B cell (primary cell): ENCODE measurements at places on chromosomes 3 and 15. TPM values are rescaled to one million over a fixed set of nuclear protein-coding genes. Genes with fewer than 3 reads are reported as not detected.

Gene RHOV
- total RNA-seq: 0.41 and 0.54 TPM in 2 replicates

DNA sequence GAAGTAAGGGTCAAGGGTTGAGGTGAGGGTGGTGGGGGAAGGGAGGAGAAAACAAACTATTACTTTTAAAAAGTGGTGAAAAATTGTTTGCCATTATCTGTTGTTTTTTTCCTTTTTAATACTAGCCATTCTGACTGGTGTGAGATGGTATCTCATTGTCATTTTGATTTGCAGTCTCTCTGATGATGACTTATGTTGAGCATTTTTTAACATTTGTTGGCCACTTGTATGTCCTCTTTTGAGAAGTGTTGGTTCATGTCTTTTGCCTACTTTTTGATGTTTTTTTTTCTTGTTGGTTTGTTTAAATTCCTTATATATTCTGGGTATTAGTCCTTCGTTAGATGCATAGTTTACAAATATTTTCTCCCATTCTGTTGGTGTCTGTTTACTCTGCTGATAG, 185.9 kb upstream of the ANKRD28 start:
- DNase-seq: no peak
- H3K4me3 ChIP-seq: no peak overlapping the region
- no peaks in the 10 kb centered on the region for H3K4me1 ChIP-seq
- H3K27me3 ChIP-seq: no peaks in the 10 kb centered on the region

Gene LTF
- 0.22 TPM in 1 of 2 replicates, not detected in the other for total RNA-seq

- H3K36me3 ChIP-seq: no peaks in the 10 kb centered on the region
These were observed 52.4 kb downstream of the ONECUT1 start for GRCh38 chr15:52737720-52738119.

Gene PCSK6
- total RNA-seq: 0.53 and 1.6 TPM in 2 replicates

Gene TMOD3
- total RNA-seq: 48.7 and 52.1 TPM in 2 replicates

Gene OCA2
- 0.12 TPM in 1 of 2 replicates, not detected in the other for total RNA-seq

- DNase-seq: no peak
- H3K36me3 ChIP-seq: no peaks in the 10 kb centered on the region
- H3K4me1 ChIP-seq: no peaks in the 10 kb centered on the region
- no peak overlapping the region for H3K4me3 ChIP-seq
- no peaks in the 10 kb centered on the region for H3K27me3 ChIP-seq
These were observed 12.9 kb upstream of the CCDC80 start for GRCh38 chr3:112653881-112654300.

GRCh38 chr3:111961461-111962164, 17.2 kb upstream of the ABHD10 start:
- H3K27me3 ChIP-seq: no peaks in the 10 kb centered on the region
- H3K4me1 ChIP-seq: no peaks in the 10 kb centered on the region
- H3K27ac ChIP-seq: no peak overlapping the region

DNA sequence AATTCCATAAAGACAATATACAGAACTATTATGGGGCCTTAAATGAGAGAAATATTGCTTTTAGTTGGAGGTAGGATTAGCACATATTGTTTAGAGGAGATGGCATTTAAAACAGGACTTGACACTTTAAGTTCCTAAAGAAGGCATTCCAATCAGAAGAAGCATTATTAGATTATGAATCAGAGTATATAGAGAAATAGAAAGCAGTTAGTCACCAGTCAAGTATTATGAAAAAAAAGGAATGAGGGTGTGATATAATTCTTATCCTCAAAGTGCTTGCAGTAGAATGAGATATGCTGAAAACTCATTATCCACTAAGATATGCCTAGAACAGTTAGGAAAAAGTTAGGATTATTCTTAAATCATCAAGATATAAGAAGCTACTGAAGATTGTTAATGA, 456.2 kb downstream of the ZNF385D start:
- H3K27ac ChIP-seq: no peak overlapping the region
- no peaks in the 10 kb centered on the region for H3K4me1 ChIP-seq
- no peaks in the 10 kb centered on the region for H3K36me3 ChIP-seq
- H3K4me3 ChIP-seq: no peak overlapping the region
- no peaks in the 10 kb centered on the region for H3K27me3 ChIP-seq
- DNase-seq: no peak

- H3K36me3 ChIP-seq: no peaks in the 10 kb centered on the region
- H3K4me3 ChIP-seq: peak overlapping the region; percentile 86
- no peaks in the 10 kb centered on the region for H3K27me3 ChIP-seq
- peak; percentile 50 for DNase-seq
- H3K4me1 ChIP-seq: peaks cover 84% of the 10 kb centered on the region
These were observed 3.5 kb downstream of the CSK start for GRCh38 chr15:74785194-74786032.
